ENCODE measurements at places on chromosomes 16 and 17.

DNA sequence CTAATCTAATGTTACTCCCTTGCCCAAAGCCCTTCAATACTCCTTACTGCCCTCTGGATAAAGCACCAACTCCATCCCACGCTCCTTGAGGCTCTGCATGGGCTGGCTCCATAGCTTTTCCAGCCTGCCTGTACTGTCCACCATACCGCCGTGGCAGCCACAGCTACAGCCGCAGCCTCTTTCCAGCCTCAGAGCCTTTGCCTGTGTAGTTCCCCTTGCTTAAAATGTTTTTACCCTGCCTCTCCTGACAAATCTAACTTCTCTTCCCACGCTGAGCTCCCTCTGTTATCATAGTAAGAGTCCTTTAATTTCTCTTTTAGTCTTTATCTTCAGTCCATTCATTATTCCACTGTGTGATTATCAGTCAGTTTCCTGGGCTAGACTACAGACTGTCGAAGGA is 22.0 kb downstream of the TEX14 start:
- DNase-seq = no peak

- DNase-seq = no peak
Measured at GRCh38 chr17:78665952-78666920, 89.0 kb upstream of the DNAH17 start.

DNA sequence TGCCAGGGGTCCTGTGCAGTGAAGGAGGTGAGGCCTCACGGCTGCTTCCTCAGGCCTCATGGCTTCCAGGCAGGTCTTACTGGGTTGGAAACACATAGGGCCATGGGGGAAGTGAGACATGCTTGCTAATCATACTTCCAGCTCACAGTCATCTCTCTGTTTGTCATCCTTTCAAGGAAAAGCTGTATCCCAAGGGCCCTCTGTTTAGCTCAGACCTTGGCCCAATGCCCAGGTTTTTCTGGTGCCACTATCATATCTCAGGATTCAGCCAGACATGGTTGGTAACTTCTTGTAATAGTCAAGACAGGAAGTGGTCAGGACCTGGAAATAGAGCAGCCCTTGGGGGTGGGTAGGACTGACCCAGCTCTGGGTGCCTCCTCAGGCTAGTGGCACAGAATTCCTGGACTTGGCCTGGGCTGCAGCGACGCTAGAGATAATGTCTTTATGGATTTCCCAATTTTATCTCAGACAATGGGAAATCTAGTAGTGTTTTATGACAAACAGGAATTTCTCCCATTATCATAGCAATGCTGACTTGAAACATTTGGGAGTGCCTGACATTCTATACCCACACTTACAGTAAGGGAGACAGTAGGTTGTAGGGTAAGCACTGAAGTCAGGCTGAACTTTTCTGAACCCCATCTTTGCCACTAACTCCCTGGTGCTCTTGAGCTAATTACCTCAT is 13.5 kb upstream of the ITGB3 start:
- peak; percentile 78 for DNase-seq

DNA sequence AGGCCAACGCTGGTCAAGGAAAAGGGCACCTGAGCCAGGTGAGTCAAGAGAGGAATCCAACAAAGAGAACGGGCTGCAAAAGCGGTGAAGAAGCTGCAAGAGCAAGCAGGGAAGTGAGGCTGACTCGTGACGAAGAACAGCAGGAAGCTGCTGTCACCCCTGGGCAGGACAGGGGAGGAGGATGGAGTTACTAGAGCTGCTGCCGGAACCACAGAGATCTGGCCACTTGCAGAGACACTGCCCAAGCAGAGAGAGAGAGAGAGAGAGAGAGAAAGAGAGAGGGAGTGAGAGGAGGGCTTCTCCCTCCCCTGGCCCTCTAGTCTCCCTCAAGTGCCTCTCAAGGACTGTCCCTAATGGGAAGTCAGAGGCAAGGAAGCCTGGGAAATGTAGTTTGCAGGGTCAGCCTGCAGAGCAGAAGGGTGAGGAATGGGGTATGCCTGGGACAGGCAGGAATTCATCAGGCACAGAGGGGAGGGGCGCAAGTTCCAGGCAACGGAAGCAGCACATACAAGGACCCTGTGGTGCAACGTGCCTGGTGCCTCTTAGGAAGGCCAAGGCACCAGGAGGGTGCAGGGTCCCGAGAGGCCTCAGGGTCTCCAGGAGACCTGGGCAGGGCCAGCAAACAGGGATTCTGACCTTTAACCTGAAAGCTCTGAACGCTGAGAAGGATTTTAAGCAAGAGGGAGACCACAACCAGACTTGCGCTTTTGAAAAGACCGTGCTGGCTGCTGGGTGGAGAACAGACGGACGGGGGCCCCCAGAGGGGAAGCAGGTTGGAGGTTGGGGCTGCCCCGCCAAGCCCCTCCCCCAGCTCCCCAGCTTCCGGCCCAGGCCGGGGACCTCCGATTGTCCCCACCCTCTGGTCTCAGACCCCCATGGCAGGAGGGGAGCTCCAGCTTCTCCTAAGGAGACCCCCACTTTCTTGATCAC is 45.8 kb upstream of the CIBAR2 start:
- DNase-seq = peak; percentile 56

GRCh38 chr16:72835086-72835485 is 212.8 kb downstream of the ZFHX3 start:
- DNase-seq = no peak
